ENCODE measurements at places on chromosomes 12 and 14. TPM values are rescaled to one million over a fixed set of nuclear protein-coding genes. Genes with fewer than 3 reads are reported as not detected.

The SLC6A13 gene
- total RNA-seq, result 0.64 TPM

The RNASE7 gene
- not detected for total RNA-seq

DNA sequence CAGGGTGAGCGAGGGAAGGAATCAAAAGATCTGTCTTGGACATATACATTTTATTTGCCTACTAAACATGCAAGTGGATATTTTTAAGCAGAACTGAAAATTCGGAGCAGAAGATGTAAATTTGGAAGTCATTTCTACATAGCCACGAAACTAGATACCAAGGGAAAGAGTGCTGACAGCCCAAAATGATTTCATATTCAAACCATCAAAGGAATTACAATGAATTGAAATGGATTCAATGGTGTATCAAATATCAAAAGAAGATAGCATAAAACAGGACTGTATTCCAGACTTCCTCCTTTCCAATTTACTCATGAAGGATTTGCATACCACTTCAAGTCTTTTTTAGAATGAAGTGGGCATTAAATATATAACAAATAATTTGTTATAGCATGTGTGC lies 313.5 kb upstream of the KITLG start:
- no peak for DNase-seq

DNA sequence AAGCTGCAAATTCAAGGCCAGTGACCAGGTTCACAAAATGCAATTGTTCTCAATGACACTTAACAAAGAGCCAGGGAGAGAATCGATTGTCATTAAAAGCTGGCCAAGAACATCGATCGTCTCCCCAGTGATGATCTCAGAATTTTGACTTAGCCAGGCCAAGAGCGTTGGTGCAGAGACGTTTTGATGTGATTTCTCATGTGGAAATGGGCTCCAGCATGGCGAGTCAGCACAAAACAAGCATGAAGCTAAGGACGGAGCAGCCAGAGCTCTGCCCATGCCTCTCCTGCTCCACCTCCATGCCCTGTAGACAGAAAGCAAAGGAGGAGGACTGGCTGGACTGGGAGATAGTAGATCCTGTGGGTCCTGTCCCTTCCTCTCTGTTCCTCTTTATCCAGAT lies 270.8 kb downstream of the FOXN3 start:
- DNase-seq, result no peak

GRCh38 chr14:76955575-76956315 lies 72.8 kb downstream of the IRF2BPL start:
- peak; percentile 69 for DNase-seq

GRCh38 chr12:124140944-124141486 lies 153.9 kb upstream of the RFLNA start:
- DNase-seq, result no peak
